Renal pelvis (tissue), 12 donors: ENCODE measurements at places on chromosomes 12 and 14. TPM values are rescaled to one million over a fixed set of nuclear protein-coding genes. Genes with fewer than 3 reads are reported as not detected.

GARIN6 gene
- polyA plus RNA-seq: 0.12 TPM

GRCh38 chr12:79547735-79548609 is 142.8 kb downstream of the PAWR start:
- DNase-seq: peak; percentile 56

GRCh38 chr12:54431911-54432814 is 13.1 kb upstream of the ITGA5 start:
- DNase-seq: peak; percentile 64

DNA sequence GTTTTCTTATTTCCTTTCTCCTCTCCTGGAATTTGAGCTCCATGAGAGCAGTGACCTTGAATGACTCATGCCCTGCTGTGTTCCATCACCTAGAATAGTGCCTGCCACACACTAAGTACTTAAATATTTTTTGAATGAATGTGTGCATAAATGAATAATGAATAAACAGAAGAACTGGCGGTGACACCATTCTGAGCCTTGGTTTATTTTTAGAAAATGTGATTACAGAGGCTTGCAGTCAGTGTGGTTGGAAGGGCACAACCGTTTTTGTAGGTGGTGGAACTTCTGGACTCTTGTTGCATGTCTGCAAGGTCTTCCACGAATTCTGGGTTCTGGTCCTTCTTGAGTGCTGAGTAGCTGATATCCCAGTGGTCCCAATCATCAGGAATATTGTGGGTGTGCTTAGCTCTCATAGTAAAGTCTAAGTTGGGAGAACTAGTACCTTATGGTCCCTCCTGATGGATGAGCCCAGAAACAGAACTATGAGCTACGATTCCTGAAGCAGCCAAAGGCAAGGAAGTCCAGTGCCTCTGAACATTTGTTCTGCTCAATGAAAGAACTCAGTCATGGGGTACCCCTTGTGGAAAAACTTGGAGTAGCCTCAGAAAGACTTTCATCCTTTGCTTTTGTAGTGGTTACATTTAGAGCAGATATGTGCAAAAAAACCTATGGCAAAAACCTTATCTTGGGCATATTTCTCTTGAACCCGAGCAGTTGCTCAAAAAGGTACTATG is 28.8 kb upstream of the BHLHE41 start:
- no peak for DNase-seq

DNA sequence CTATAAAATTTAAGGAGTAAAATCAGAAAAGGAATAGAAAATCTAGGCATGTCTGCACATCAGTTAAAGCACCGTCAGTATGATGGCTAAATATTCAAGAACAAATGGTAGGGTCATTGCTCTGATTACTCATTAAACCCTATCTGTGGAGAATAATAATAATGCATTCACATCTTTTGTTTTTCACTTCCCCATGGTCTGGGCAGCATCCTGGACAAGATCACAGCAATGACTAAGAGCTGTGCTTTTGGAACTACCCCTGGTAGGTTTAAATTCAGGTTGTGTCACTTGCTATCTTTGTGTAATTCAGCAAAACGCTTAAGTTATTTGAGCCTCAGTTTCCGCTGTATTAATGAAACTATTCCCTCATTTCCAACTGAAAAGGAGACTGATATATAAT is 33.1 kb downstream of the C12orf42 start:
- DNase-seq: no peak

SLC17A8 gene
- 1.1 TPM for polyA plus RNA-seq

DNA sequence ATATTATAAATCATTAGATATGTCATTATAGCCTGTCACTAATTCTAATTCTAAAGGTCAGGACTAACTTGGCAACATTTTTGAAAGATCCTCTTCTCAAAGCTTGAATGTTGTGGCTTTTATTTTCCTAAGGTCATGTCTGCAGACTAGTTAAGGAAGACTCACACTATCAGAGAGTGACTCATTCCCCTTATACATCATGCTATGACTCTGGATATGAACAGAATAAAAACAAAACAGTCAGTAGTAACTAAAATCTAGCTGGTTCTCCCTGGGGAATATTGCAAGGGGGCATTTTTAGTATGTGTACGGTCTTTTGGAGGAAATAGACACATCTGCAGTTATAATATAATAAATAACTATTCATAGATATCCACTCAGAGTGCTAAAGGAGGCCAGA is 170.6 kb downstream of the SLC2A13 start:
- DNase-seq: no peak

GRCh38 chr12:120762086-120762485 is 36.5 kb downstream of the ACADS start:
- DNase-seq: no peak

NOPCHAP1 gene
- polyA plus RNA-seq: 13.4 TPM

DNA sequence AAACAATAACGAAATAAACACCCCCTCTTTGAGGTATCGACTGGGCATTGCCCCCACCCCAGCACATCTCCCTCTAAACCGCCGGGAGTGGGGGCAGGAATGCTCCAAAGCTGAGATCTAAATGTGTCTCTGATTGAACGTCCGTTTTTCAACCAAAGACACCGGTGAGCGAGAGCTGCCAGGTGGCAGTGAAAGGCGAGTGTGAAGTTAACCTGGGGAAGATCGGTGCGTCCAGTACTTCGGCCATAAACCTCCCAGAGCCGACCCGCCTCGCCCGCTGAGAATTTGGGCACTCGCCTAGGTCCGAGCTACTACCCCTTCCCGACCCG is 625 bp downstream of the ANGEL1 start:
- no peak for DNase-seq

- peak; percentile 54 for DNase-seq
Measured at GRCh38 chr14:102088012-102088792, 1.4 kb upstream of the HSP90AA1 start.

DNA sequence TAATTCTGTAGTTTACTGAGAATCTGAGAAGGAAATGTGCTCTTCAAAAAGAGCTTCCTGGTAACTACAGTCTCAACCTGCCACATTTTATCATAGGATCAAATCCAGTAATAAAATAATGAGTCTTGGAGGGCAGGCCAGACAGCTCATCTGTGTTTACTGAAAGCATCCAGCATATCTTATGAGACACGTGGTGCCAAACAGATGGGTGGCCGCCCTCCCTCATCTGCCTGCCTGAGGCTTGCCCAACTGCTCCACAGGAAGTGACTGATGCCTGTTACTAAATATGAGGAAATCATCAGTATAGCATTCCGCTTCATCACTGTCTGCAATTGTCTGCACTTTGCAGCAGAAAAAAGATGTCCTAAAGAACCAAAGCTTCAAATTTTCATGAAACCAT is 13.5 kb downstream of the DHRS7 start:
- DNase-seq: no peak

DNA sequence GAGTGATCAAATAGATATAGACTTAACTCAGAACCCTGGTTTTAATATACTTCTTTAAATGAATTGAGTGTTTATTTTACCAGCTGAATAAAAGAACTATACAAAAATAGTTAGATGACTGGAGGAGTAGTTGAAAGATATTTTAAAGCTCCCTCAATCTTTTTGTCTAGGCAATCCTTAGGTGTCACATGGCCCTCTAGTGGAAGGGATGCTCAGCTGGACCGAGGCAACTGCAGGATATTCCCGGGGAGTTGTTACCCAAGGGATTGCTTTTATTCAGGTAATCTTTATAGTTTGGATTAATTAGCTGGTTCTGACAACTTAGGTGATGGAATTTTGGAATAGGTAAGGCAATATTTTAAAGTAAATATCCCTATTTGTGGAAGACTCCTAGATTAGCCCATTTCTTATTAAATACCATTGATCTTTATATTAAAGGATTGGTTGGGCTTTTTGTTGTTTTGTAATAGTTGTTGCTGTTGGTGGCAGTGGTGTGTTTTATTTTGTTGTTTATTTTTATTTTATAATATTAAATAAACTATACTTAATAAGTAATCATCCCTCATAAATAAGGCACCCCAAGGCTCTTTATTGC is 57.1 kb downstream of the ZDHHC17 start:
- peak; percentile 7 for DNase-seq

DNA sequence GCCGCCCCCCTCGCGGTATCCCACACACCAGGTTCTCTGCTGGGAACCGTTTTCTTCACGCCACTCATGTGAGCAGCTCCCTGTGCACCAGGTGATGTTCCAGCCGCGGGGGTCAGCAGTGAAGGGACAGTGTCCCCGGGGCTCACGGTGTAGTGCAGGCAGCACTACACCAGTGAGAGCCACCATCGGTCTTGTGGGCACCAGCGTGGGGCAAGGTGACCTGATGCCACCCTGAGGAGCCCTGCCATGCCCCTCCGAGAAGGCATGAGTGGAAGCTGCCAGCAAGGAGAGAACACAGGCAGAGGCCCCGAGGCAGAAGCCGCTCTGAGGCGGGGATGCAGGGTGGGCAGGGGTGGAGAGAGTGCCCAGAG is 11.5 kb upstream of the FBRSL1 start:
- no peak for DNase-seq

GRCh38 chr12:75489187-75489586 is 8.6 kb downstream of the GLIPR1 start:
- no peak for DNase-seq

DNA sequence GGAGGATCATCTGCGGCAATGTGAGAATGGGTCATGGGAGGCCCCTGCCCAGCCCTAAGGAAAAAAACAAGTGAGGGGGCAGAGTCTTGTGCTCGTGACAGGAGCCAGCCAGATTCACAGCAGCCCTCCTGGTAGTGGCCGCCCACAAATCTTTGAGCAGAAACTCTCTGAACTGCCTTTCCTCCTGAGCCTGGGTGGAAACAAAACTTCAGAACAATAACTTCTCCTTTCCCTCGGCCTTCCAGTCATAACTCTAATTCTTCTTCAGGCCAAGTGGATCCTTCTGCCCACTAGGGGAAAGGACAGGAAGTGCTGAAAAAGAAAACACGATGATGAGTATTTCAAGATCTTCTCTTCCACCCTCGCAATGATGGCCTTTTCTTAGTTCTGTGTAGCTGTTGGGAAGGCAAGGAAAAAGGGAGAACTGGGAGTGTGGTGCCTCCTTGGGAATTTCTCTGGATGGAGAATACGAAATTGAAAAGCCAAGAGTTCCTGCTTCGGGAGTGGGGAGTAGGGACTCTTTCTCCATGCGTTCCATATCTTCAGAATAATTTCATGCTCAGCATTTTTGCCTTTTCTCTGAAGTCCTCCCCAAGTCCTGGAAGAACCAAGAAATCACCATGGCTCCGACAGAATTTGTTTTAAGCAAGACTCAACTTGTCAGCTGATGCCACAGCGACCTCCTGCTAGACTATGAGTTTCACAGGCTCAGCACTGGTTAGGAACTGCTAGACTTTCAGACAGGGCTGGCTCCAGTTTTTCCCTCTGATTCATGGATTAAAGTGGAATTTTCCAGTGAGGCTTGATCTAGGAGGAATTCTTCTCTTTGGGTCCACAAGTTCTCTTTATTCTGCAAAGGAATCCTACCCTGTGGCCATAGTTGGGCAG is 188.9 kb downstream of the CAND1 start:
- no peak for DNase-seq

SYNDIG1L gene
- polyA plus RNA-seq: 0.30 TPM

- no peak for DNase-seq
Measured at GRCh38 chr14:74618078-74618952, 6.3 kb upstream of the LTBP2 start.

DNA sequence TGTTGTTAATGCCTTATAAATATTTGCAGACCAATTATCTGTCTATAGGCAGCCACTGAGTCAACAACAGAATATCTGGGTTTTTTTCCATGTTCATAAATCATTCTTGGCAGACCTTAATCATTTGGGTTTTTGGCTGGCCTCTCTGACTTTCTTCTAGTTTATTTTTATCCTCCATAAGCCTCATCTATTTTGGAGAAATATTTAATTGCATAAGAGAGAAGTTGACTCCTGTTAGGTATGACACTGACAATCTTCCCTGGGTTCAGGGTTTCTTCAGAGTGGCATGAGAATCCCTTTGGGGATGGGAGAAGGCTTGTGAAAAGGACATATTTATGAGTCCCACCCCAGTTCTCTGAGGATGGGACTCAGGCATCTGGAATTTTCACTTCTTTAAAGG is 299.8 kb downstream of the NRXN3 start:
- no peak for DNase-seq

KLRF2 gene
- polyA plus RNA-seq: not detected

DNA sequence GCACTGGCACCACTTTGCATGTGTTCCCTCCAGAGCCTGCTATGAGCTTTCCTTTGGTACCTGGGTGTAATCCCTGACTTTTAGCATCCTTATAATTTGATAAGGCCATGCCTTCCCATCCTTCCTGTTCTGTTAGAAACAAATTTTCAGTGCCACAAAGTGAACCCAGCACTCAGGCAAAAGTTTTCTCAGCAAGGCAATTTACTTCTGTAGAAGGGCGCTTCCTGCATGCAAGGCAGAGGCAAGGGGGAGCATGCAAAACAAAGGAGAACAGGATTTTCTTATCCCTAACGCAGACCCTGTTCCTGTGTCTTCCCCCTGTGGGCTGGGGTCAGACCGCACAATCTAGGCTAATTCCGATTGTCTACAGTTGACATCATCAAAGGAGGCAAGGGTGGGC is 108.7 kb downstream of the RIN3 start:
- no peak for DNase-seq

- DNase-seq: no peak
Measured at GRCh38 chr12:86660488-86661147, 404.4 kb upstream of the MGAT4C start.

DNA sequence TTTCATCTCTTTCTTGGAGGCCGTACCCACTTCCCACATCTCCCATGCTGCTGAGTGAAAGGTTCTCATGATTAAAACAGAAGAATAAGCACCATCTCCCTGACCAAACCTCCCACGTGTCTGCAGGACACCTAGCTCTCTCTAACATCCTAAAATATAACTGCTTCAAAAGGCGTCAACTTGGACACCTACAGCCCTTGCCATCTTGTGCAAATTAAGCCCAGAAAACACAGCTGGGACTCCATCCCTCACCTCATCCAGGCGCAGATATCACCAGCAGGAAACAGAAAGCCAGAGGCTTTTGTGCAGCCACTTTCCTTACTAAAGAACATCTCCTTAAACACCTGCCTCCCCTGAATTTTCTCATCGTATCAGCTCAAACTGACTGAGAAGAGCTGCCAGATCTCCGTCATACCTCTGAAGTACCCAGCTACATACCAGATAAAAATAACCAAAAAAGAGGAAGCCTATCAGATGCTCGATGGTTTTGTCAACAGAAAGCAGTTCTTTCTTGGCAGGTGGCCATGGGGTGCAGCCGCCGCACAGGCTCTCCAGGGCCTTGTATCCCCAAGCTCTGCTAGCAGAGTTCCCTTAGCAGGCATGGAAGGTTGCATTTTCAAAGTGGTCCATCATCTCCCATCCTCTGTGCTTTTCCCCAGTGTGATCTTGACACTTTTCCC is 28.8 kb downstream of the MAP3K9 start:
- no peak for DNase-seq

DNA sequence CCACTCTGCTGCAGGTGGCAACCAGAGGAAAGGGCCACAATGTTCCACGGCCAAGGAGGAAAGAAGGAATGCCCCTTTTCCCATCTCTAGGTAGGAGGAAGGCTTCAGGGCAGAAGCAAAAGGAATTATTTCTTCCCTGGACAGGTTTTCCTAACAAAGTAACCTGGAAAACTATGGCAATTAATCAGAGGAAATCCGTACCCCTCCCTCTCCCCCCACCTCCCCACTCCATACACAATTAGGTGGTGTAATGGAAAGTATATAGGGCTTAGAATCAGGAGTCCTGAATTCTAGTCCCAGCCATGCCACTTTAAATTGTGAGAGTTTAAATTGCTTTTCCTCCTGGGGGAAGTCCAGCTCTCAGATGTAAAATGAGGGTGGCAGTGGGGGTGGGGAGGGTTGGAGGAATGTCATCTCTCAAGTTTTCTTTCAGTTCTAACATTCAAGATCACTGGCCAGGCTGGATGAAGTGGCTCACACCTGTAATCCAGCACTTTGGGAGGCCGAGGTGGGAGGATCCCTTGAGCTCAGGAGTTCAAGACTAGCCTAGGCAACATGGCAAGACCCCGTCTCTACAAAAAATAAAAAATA is 1.7 kb downstream of the DHH start:
- no peak for DNase-seq

- no peak for DNase-seq
Measured at GRCh38 chr12:63934936-63935335, 90.4 kb downstream of the SRGAP1 start.
